ENCODE measurements at places on chromosomes 5 and 9. TPM values are rescaled to one million over a fixed set of nuclear protein-coding genes. Genes with fewer than 3 reads are reported as not detected.

DNA sequence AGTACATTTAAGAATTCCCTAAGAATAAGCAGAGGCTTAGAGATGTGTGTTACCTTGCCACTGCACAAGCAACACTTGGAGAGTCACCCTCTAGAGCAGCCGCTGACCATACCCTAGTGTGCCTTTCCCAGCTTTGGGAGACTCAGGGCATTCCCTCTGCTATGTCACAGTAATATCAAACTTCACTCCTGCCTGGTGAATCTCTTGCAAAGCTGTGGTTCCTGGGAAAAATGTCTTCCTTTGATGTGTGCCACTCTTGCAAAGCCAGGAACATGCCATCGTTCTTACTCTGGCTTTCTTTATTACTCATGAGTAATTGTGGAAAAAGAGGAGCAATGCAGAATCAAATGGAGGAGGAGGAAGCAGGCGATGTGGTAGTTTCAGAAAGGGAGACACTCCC, 173.2 kb downstream of the CCDC192 start:
- no peak for DNase-seq

DNA sequence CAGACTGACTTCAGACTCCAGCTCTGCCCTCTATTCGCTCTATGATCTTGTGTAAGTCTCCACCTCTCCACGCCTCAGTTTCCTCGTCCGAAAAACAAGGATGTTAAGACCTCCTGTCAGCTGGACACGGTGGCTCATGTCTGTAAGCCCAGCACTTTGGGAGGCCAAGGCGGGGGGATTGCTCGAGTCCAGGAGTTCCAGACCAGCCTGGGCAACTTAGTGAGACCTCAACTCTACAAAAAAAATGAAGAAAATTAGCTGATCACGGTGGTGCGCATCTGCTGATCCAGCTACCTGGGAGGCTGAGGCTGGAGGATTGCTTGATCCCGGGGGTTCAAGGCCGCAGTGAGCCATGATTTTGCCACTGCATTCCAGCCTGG, 36.6 kb upstream of the GABRP start:
- no peak for DNase-seq

GRCh38 chr9:34717996-34718614, 8.2 kb upstream of the CCL21 start:
- no peak for DNase-seq

DNA sequence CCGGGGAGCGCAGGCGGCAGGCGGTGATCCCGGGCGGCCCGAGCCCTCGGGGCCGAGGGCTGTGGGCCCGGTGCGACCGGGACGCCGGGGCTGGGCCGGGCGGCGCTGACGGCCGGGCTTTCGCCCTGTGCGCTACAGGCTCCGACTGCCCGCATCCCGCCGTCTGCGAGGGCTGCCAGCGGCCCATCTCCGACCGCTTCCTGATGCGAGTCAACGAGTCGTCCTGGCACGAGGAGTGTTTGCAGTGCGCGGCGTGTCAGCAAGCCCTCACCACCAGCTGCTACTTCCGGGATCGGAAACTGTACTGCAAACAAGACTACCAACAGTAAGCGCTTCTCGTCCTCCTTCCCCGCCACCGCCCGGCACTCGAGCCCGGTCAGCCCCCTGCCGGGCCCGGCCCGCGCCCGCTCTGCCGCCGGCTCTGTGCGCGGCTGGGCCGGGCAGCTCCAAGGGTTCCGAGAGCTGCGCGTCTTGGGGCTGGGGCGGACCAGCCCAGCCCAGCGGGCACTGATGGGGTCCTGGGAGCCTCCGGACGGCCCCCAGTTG, 1.6 kb downstream of the LMX1B start:
- no peak for DNase-seq

- DNase-seq = no peak
Observed at GRCh38 chr5:129046151-129046550, 48.4 kb upstream of the ISOC1 start.

DNA sequence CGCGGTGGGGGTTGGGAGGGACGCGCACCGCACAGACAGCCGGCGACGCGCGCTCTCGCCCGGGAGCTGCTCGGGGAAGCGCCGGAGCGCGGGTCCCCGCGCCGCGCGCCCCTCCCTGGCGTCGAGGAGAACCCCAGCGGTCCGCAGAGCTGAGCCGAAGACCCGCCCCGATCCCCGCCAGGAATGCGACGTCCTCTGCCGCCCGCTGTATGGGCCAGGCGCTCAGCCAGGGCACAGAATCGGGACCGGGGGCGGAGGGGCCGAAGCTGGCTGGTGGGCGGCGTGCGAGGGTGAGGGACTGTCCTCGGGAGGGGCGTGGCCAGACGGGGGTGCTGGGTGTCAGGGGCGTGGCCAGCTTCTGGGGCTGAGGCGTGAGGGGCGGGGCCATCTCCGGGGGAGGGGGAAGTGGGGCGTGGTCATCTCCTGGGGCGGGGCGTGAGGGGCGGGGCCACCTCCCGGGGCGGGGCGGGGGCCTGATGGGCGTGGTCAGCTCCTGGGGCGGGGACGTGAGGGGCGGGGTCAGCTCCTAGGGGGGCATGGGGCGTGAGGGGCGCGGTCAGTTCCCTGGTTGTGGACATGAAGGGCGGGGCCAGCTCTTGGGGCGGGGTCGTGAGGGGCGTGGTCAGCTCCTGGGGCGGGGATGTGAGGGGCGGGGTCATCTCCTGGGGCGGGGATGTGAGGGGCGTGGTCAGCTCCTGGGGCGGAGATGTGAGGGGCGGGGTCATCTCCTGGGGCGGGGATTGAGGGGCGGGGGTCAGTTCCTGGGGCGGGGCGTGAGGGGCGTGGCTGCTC, 965 bp downstream of the PTGDS start:
- DNase-seq = peak; percentile 64

DNA sequence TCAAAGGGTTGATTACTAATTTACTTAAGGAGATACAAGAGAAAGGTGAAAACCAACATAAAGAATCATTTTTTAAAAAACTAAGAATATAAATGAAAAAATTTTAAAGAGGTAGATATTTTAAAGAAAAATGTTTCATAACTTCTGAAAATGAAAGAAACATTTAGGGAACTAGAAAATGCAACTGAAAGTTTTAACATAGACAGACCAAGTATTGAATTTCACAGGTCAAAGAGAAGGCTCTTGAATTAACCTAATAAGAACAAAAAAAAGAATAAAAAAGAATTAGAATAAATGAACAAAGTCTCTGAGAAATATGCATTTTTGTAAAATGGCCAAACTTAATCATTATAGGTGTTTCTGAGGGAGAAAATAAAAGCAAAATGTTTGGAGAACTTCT, 16.1 kb upstream of the FAM174A start:
- no peak for DNase-seq

- no peak for DNase-seq
Observed at GRCh38 chr5:135033901-135034235, at the start of gene PITX1. TSS of gene PITX1 (minus strand) at chr5:135034228. CDS start at chr5:135033881, 347 bp downstream.

DNA sequence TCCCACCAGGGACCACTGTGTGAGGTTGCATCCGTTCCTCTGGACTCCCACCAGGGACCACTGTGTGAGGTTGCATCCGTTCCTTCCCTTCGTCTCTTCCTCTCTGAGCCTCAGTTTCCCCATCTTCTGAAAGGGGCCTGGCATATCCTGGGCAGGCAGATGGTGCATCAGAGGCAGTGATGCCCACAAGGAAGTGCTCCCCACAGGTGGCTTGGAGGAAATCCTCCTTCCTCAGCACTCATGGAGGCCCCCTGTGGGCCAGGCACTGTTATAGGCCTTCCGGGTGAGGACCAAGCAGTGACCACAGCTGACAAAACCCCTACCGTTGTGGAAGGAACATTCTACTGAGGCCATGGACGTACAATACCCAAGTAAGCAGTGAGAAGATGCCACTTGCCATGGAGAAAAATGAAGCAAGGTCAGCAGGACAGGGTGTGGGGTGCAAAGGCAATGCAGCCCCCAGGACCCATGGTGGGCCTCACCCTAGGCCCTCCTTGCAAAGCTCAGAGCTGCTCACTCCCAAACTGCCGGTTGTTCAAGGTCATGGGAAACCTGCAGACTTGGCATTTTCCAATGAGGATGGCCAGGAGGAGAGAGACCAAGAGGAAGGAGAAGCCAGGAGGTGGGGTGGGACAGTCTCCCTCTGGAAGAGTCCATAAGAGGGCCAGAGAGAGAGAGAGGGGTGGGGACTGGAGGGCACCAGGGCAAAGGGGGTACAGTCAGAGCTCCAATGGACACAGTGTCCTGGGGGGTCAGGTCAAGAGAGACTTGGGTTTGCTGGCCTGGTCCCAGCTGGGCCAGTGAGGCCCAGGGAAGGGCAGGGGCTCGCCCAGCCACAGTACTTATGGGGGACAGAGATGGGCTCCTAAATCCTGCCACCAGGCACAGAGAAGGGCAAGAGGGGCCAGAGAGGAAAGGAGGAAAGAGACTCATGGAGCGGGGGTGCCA, 51.1 kb downstream of the C9orf50 start:
- DNase-seq = no peak

GRCh38 chr9:93452710-93453046, 703 bp downstream of the FAM120AOS start:
- DNase-seq = no peak

DNA sequence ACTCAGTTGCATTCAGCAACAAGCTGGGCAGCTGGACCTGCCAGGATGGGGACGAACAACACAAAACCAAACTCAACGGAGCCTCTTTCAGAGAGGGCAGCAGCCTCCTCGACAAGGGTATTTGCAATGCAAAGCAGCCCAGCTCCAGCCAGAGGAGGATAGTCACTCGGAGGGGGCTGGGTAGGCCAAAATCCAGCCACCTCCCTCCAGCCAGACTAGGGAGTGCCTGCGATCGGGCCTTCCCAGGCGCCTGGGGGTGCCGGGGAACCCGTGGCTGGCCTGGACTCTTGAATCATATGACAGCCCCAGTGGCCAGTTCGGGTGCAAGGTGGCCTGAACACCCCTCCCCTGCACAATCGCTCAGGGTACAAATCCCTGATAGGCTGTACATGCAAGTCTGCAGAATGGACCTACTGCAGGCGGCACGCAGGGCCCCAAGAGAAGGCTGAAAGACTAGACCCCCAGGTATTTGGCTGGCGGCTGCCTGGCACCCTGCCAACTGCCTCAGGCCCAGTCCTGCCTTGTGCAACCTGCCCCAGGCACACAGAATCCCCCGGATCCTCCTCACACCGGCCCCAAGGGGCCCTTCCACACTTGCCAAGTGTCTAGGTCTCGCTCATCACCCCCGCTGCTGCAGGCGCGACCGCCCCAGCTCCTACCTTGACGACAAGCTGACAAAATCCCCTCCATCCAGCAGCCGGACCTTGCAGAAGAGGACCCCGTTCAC, 1.3 kb downstream of the EEIG1 start:
- peak; percentile 18 for DNase-seq

GRCh38 chr9:128123451-128124080, 4.0 kb downstream of the PTGES2 start:
- DNase-seq = no peak

DNA sequence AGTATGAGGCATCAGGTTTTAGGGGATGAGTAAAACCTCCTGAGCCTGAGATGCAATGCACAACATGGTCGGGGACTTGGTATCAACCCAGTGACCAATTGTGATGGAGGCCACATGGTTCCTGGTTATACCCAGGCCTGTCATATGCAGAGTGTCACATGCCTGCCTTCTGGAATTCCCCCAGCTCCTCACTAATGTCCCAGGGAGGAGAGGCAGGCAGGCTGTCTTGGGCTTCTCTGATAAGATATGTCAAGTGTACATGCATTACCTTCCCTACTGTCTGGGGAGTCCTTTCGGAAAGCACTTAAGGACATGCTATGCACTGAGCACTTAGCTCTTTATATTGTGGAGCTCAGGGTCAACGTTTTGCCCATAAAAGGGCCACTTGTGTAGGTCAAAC, 14.2 kb upstream of the PALM2AKAP2 start:
- DNase-seq = no peak

DNA sequence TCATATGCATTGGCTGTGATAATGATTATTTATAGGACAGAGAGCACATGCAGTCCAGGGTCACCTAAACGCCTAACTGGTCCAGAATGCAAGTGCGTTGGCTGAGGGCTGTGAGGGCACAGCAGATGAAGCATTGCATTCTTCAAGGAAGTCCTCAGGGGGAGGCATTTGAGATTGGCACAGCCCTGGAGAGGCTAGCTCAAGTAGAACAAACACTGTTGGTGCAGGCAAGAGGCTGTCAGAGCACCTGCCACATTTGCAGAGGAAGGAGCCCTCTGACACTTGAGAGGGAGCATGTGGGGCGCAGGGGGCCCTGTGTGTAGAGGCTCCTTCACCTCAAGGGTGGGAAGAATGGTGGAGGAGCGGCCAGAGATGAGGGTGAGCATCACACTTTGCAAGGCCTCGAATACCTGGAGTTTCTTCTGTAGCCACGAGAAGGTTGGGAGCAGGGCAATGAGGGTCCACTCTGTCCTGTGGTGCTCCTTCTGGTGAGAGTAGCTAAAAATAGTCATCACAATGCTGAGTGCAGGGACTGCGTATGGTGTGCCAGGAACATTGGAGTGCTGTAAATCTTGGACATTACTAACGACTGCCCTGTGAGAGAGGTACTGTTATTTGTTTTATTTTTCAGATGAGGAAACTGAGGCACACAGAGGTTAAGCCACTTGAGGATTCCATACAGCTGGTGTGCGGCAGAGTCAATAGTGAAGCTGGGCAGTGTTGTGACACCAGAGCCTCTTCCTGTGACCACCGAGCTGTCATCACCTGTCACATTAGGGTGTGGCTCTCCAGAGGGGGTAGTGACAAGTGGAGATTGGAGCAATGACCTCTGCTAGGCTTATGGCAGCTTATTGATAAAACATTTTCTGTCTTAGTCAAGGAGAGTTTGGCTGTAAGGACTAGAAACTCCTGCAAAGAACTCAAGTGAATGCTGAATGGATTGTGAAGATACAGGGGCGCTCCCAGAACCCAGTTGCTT, 100.2 kb downstream of the PIP5K1B start:
- DNase-seq = no peak

The SLCO6A1 gene
- 4.4 TPM for total RNA-seq

The ARL10 gene
- total RNA-seq = 37.2 TPM

The SAXO1 gene
- 0.14 TPM for total RNA-seq

The STARD4 gene
- total RNA-seq = 62.5 TPM

The CLIC3 gene
- not detected for total RNA-seq

The BRD9 gene
- 77.3 TPM for total RNA-seq

The SPINK13 gene
- total RNA-seq = not detected

The C6 gene
- not detected for total RNA-seq
